ENCODE measurements at places on chromosomes 13 and 19. TPM values are rescaled to one million over a fixed set of nuclear protein-coding genes. Genes with fewer than 3 reads are reported as not detected.

AP1M2 gene
- total RNA-seq, result 27.7 TPM

PEX11G gene
- 1.9 TPM for total RNA-seq

C19orf67 gene
- not detected for total RNA-seq

PDX1 gene
- 0.08 TPM for total RNA-seq

IRGC gene
- total RNA-seq, result not detected
